ENCODE measurements at places on chromosomes 5 and 9. TPM values are rescaled to one million over a fixed set of nuclear protein-coding genes. Genes with fewer than 3 reads are reported as not detected.

The ABO gene
- total RNA-seq = not detected

The MACROH2A1 gene
- total RNA-seq = 91.3 TPM

The RANBP3L gene
- total RNA-seq = 0.08 TPM

The MXD3 gene
- 0.23 TPM for total RNA-seq

The EQTN gene
- total RNA-seq = not detected
